Smooth muscle cell of the pulmonary artery (primary cell): ENCODE measurements at places on chromosomes 7 and 10. TPM values are rescaled to one million over a fixed set of nuclear protein-coding genes. Genes with fewer than 3 reads are reported as not detected.

The SH2D4B gene
- total RNA-seq: 0.07 TPM in 1 of 2 replicates, not detected in the other

The MRC1 gene
- total RNA-seq: under 0.01 TPM in 1 of 2 replicates, not detected in the other

The SPDYE6 gene
- total RNA-seq: not detected in 2 replicates

The AMZ1 gene
- 0.50 and 1.2 TPM in 2 replicates for total RNA-seq

The RHOBTB1 gene
- total RNA-seq: 13.7 and 15.8 TPM in 2 replicates

The CC2D2B gene
- total RNA-seq: 0.07 and 0.17 TPM in 2 replicates

The GRID1 gene
- total RNA-seq: 0.03 and 0.46 TPM in 2 replicates

The OR6B1 gene
- total RNA-seq: not detected in 2 replicates
